ENCODE measurements at places on chromosomes 5 and 9.
A peak's percentile ranks its signal among the peaks of the same experiment; 100 is the strongest.

DNA sequence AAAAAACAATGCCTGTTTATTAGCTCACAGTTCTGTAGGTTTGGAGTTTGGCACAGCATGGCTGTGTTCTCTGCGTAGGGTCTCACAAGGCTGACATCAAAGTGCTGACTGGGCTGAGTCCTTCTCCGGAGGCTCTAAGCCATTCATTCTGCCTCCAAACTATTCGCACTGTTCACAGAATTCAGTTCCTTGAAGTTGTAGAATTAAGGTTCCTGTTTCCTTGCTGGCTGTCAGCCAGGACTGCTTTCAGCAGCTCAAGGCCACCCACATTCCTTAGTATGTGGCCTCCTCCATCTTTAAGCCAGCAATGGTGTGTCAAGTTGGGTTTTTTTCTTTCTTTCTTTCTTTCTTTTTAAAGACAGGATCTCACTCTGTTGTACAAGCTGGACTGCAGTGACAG lies 161.9 kb downstream of the CDH6 start:
- no peak for DNase-seq

- no peak for DNase-seq
These were observed 64.4 kb downstream of the NFIB start for GRCh38 chr9:14249527-14249926.

GRCh38 chr9:12813960-12814876 lies 39.4 kb downstream of the LURAP1L start:
- peak; percentile 55 for DNase-seq

DNA sequence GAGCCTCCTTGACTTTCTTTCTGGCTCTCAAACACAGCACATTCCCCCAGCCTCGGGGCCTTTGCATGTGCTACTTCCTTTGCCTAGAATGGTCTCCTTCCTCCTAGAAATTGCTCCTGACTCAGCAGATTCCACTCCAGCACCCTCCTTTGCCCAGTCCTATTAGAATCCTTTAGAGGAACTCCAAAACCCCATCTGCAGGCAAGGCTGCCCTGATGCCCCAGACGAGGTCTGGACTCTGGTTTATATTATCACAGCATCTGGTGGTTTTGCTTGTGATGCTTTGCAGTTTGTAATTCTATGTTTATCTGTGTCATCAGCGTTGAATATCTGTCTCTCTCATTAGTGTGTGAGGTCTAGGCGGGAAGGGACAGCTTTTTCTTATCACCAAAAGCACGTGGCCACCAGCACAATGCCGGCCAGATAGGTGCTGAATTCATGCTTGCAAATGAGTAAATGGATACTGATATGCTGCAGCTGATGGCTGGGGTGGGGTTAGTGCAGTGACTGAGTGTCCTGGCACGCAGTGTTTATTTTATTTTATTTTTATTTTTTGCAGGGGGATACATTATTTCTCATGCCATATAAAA lies 30.0 kb upstream of the ANKH start:
- DNase-seq = no peak

- no peak for DNase-seq
These were observed 470.7 kb downstream of the CDK5RAP2 start for GRCh38 chr9:120109242-120109641.

- no peak for DNase-seq
These were observed 240.5 kb downstream of the ENC1 start for GRCh38 chr5:74400067-74400466.

- no peak for DNase-seq
These were observed 16.0 kb upstream of the AFF4 start for GRCh38 chr5:132979367-132979940.

DNA sequence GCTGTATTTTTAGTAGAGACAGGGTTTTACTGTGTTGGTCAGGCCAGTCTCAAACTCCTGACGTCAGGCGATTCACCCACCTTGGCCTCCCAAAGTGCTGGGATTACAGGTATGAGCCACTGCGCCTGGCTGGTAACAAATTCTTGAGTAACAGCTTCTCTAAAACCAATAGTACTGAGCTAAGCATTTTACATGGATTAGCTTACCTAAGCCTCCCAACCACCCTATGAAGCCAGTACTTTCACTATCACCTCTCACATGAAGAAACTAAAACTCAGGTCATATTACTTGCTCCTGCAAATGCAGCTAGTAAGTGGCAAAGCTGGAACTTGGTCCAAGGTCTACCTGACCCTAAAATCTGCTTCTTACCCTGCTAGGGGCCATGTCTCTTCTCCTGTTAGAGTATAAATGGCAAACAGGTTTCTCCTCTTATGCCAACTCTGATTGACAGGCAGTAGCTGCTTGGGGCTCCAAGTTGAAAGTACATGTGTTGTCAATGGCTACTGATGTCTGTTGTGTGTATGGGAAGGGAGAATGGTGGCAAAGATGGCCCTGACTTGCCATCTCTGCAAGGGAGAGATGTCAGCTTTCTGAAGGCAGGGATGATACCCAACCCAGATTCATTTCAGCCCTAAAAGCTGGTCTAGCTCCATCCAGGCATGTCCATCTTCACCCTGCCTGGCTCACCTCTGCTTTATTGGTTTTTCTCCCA lies 4.0 kb downstream of the PHF19 start:
- DNase-seq = no peak

GRCh38 chr5:100576217-100576751 lies 41.1 kb downstream of the FAM174A start:
- DNase-seq = no peak

DNA sequence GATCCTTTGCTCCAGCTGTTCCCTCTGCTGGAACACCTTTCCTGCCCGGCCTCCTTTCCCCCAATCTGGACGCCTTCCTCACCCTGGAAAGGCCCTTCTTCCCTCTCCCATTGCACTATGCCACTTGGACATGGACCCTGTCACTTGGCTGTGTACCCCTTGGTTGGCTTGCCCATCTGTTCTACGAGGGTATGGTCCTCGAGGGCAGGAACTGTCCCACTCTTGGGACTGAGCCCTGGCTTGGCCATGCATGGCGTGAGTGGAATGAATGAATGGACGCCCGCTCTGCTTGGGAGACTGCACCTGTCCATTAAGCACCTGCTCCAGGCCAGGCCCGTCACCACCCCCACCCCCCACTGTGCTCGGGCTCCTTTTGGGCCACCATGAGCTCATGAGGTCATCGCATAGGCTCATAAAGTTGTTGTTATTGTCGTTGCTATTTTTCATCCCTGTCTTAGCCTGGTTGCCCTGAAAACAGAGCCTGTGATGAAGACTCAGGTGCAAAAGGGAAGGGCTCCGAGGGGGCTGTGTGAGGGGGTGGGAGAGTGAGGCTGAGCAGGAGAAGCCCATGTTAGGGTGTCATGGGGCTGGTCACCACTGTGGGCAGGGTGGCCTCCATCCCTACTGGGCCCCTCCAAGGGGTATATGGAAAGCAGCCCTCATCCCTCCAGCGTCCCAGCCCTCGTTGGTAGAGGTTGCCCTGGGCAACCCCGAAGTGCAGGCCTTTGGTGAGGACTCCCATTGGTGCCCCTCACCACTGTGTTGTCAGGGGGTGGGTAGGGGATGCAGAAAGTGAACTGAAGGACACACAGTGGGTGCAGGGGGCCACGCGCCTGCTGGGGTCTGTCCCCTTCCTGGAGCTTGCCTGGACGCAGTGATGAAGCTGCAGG lies 57.2 kb upstream of the IER5L start:
- DNase-seq = peak; percentile 13

DNA sequence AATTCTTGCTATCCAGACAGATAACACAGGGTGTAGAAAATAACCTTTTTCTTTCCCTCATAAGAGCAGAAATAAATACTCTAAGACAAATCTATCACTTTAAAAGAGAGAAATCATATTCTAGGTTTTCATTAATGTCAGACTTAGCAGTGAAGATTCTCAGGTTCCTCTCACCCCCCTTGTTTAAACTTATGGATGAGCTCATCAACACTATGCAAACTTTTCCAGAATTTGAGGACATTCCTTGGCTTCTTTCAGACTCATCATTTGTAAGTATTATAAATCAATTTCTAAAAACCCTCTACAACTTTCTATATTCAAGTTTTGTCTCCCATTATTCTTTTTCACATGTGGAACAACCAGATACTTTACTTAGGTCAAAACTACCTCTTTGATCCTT lies 374.9 kb upstream of the TRPC7 start:
- DNase-seq = no peak

GRCh38 chr5:61306531-61307131 lies 25.4 kb upstream of the ZSWIM6 start:
- DNase-seq = no peak

DNA sequence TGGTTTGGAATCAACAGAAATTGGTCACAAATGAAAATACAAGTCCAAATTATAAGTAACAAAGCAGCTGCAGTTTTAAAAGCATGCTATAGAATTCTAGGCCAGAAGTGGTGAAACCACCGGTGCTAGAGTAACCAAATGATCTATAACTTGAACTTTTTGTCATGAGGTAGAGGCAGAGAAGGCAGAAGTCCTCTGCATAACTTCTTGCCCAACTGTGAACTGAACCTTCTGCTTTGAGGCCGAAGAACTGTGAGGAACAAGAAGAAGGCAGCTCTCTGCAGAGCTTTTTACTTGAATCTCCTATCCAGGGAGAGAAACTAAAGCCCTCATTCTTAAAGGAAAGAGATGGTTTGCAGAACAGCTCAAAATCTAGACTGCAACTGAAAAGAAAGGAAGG lies 36.2 kb upstream of the TENT2 start:
- DNase-seq = no peak

DNA sequence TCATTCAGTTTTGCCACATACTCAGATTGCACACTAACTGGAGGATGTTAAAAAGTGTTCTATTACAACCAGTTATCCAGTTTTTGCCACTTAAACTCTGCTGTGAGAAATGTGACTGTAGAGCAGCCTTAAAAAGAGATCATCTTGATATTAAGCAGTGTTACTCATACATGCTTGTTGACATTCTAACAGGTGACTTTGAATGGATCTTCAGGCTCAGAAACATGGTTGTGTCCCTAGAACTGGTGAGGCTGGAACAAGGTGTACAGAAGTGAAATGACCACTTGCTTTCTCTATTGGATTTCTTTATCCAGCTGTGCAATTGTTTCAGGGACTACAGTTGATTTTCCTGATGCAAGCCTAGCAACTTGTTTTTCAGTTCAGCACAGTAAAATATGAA lies 166.1 kb upstream of the CCDC152 start:
- DNase-seq = no peak

- no peak for DNase-seq
These were observed 1.3 kb upstream of the EBF1 start for GRCh38 chr5:159100782-159101646.

DNA sequence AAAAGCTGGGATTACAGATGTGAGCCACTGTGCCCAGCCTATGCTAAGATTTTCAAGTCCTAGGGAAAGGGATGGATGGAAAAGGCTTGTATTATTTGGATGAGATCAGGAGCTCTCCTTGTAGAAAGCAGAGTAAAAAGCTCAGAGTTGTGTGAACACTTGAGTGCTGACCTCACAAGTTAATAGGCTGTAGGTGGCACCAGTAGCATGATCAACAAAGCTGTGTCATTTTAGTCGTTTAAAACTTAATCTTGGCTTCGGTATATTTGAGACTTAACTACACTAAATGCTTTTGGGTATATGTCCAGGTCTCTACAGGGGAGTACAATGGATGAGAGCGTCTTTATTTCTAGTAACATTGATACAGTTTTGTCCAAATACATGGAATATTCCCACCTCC lies 264.2 kb downstream of the TMEM38B start:
- DNase-seq = no peak

GRCh38 chr5:121199216-121199999 lies 652.3 kb upstream of the FTMT start:
- peak; percentile 55 for DNase-seq

GRCh38 chr5:140340605-140341121 lies 5.7 kb downstream of the HBEGF start:
- no peak for DNase-seq

GRCh38 chr5:149594206-149594895 lies 13.1 kb downstream of the ARHGEF37 start:
- DNase-seq = no peak

GRCh38 chr5:90421136-90421535 lies 11.6 kb upstream of the CETN3 start:
- DNase-seq = no peak

DNA sequence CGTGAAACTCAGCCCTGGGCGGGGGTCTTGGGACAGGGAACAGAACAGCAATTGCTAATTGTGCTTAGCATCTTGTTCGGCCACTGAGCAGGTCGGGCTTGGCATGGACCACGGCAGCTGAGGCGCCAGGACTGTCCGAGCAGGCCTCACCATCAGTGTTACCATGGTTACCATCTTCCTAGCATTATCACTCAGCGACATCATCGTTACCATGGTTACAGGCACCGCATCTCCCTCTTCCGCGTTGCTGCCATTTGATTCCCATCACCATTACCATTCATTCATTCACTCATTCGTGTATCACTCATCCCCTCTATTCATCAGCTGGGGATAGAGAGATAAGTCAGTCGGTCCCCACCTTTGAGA lies 81.0 kb upstream of the ZBTB43 start:
- DNase-seq = no peak

DNA sequence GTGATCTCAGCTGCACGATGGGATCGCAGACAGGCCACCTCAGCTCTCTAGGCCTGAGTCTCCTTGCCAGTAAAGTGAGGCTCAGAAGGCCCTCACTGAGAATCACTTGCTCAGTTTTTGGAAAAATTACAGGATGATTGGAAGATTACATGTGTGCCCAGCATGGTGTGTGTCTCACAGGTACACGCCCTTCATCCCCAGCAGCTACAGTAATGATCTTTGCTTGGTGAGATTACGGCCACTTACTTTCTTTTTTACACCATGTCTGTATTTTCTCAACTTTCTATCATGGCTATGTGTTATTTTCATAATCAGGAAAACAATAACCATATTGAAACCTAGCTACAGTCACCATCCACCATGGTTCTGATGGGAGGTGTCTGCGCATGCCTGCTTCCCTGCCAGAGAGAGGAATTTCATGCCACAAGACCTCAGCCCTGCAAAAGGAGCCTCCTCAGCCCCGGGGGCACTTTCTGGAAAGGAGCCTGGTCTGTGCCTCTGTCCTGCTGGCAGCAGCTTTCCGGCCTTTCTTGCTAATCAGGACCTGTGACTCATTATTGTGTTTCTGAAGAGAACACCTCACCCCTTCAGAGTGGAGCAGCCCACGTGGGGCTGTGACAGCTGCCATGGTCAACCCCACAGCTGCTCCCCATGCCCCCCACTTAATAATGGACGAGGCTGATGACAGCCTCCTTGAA lies 64.2 kb upstream of the OLFM1 start:
- no peak for DNase-seq

DNA sequence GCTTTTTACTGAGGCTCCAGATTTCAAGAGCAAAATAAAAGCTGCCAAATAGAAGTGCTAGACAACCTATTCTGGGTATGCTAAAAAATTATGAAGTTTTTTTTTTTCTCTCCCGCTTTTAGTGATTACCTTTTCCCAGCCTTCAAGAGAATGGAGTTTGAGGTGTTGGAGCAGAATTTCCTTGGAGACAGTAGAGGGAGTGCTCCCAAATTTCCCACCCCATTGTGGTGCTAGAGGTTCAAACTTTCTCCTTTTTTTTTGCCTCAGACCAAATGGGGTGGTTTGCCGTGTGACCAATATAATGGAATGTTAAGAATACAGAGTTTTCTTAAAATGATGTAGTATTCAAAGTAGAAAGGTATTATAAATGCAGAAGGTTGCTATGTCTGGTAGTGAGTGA lies 244.2 kb upstream of the RIOK2 start:
- no peak for DNase-seq

- peak; percentile 87 for DNase-seq
These were observed 490 bp downstream of the PCBD2 start for GRCh38 chr5:134905246-134905996.

GRCh38 chr5:60495644-60496520 lies 204.1 kb downstream of the DEPDC1B start:
- no peak for DNase-seq

GRCh38 chr9:113511856-113512761 lies 48.6 kb downstream of the RGS3 start:
- no peak for DNase-seq

- DNase-seq = peak; percentile 76
These were observed 4.2 kb upstream of the SMAD5 start for GRCh38 chr5:136128481-136128880.
